ENCODE measurements at places on chromosomes 12 and 14.

DNA sequence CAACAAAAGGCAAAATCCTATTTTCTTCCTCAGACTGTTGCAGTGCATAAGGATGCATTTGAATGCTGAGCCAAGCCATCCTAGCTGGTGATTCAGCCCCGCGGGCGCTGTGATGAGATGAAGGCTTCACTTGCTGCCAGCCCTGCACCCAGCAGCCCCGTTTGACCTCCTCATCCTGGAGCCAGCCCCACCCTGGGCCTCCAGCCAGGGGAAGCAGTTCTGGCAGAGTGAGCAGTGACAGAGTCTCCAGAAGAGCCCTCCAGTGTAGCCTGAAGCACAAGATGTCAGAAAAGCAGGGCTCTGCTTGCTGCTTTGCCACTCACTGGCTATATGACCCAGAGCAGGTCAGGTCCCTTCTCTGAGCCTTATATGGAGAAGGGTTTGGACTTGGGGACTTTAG lies 96.2 kb upstream of the HSPB8 start:
- DNase-seq, result no peak

DNA sequence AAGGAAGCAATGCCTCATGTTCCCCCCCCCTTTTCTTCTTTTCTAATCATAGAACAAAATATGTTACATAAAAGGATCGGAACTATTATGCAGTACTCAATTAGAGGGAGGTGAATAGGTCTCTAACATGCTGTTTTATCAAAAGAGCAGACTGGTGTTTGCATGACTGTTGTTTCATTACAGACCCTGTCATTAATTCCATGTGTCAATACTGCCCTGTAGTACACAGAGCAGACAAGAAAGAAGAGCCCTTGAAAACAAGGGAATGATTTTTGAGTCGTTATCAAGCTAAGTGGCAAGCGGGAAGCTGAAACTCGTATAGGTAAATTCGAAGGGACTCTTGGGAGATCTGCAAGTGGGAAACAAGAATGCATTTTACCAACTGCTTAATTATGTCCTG lies 76.9 kb upstream of the TMEM263 start:
- DNase-seq, result no peak

- no peak for DNase-seq
Observed at GRCh38 chr12:111488271-111488670, 82.5 kb downstream of the SH2B3 start.

- DNase-seq, result no peak
Observed at GRCh38 chr12:81530352-81530751, 228.8 kb downstream of the PPFIA2 start.

- peak; percentile 27 for DNase-seq
Observed at GRCh38 chr12:132606466-132606865, 3.9 kb downstream of the LRCOL1 start.

GRCh38 chr14:31013841-31014240 lies 11.6 kb upstream of the AP4S1 start:
- DNase-seq, result no peak

DNA sequence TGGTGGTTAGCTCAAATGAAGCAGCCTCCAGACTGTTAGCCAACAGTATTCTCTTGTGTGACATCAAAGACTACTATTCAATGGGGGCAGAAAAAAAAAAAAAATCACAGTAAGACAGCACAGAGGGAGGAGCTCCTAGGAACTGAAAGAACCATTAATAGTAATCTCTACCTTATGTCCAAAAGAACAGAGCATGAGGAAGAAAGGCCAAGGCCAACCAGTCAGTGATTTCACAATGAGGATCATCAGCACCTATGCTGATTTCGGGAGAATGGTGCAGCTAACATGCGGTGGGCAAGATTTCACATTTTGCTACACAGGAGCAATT lies 66.3 kb upstream of the SOX5 start:
- DNase-seq, result no peak

GRCh38 chr12:130588696-130589539 lies 127.2 kb downstream of the RIMBP2 start:
- no peak for DNase-seq

GRCh38 chr12:92827836-92828431 lies 101.2 kb downstream of the EEA1 start:
- peak; percentile 75 for DNase-seq

DNA sequence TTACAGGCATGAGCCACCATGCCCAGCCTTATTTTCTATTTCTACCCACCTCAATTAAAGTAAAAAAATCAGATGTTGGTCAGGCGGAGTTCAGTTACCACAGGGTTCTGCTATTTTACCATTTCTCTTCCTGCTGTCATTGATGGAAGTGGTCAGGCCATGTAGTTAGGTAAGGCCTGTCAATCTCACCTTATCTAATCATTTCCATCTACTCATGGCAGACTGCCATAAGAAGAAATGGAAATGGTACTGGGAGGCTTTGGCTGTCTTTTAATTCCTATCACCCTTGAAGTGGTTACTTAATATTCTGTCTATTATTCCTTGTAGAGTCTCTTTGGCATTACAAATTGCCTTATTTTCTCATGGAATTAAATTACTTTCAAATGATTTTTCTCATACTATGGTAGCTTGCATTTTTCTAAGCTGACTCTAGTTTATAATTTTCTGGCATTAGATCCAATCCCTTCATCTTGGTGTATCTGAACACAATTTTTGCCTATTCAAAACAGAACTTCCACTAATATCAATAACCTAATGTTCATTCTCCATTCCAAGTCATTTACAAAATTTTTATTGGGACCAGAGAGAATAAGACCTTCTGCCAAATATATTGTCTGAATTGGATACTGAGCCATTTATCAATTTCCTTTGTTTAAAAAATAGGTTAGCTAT lies 198.7 kb downstream of the DACT1 start:
- no peak for DNase-seq

- DNase-seq, result no peak
Observed at GRCh38 chr14:50649691-50650090, 18.4 kb downstream of the SAV1 start.

DNA sequence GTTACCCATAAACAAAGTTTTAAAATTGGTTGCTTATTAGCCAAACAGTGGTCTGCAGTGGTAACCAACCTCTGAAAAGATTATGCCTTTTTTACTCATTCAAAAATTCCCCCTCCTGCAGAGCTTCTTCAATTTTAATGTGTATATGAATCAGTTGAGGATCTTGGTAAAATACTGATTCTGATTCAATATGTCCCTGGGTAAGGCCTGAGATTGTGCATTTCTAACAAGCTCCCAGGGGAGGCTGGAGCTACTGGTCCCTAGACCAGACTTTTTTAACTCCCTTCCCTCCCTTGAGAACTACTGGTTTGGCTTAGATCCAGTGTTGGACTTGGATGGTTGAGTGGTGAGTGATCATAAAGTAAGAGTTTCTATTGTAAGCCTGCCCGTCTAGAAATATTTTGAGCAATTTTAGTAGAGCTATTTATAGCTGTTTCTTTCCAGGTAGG lies 90.2 kb downstream of the FUT8 start:
- peak; percentile 9 for DNase-seq

GRCh38 chr14:54104601-54105145 lies 148.0 kb upstream of the BMP4 start:
- DNase-seq, result no peak

GRCh38 chr12:47705229-47705565 lies 633 bp downstream of the RPAP3 start:
- peak; percentile 65 for DNase-seq

DNA sequence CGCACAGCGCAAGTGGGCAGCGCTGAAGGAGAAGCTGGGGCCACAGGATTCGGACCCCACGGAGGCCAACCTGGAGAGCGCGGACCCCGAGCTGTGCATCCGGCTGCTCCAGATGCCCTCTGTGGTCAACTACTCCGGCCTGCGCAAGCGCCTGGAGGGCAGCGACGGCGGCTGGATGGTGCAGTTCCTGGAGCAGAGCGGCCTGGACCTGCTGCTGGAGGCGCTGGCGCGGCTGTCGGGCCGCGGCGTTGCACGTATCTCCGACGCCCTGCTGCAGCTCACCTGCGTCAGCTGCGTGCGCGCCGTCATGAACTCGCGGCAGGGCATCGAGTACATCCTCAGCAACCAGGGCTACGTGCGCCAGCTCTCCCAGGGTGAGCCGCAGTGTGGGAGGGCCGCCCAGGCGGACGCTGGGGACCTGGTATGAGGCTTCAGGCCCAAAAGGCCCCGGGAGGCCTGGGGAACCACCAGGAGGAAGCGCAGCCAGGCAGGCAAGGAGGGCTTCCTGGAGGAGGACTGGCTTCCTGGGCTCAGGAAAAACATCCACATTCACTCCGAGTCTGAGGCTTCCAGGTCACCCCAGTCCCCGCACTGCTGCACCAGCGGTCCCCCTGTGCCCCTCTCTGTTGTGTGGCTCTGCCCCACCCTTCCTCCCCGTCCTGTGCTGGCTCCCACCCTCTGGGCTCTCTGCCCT lies 12.1 kb downstream of the INF2 start:
- DNase-seq, result no peak

All from OCI-M1 (cell line).